Activated CD4-positive, alpha-beta T cell treated with anti-CD3 and anti-CD28 coated beads, Interleukin-2, amount 50 U/mL, for 16 hours (primary cell): ENCODE measurements at places on chromosomes 3 and 15.
A peak's percentile ranks its signal among the peaks of the same experiment; 100 is the strongest.

DNA sequence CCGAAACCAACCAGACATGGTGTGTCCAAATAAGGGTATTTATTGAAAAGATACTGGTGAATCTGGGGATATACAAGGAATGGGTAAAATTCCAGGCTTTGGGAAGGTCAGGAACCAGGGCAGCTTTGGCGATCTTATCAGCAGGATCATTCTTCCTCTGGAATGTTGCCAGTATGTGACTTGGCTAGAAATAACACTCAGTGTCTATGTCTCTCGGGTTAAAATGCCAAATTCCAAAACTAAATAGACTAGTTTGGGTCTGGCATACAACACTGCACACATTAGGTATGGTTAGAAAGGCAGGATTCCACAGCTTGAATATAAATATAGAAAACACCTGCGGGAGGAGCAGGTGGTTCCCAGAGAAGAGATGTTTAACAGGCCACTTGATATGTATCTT lies 220.2 kb upstream of the CD96 start:
- DNase-seq: no peak

DNA sequence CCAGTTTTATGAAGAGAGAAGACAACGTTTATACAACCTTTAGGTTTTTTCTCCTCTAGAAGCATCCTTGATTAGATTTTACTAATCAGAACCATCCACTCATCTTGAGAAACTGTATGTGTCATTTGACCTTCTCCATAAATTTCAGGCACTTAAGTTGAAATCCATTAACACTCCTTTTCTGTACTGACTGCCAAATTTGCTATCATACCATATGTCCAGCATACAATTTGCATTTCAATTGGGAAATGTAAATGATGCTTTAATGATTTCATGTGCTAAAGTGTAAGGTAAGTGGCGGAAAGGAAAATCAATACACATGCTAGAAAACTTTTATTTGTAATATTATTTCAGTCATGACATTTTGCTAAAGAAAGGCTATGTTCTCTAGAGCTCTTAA lies 731.6 kb downstream of the GBE1 start:
- no peak for DNase-seq

DNA sequence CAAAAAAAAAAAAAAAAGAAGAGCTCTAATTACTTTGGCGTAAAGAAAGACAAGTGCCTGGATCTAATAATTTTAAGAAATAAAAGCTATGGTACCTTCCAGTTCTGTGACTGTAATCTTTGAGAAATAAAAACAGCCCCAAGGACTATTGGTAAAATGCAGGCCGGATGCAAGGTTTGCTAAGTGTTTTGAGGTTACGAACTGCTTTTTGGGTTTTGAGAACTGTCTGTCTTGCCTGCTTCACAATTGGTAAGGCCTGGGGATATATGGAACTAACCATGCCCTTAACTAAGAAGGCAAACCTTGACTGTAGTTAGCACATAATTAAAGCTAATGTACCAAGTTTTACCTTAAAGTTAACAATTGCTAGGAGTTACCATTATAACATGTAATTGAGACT lies 388.4 kb upstream of the CBLB start:
- DNase-seq: no peak

GRCh38 chr3:125142940-125143339 lies 69.6 kb downstream of the SLC12A8 start:
- DNase-seq: no peak

DNA sequence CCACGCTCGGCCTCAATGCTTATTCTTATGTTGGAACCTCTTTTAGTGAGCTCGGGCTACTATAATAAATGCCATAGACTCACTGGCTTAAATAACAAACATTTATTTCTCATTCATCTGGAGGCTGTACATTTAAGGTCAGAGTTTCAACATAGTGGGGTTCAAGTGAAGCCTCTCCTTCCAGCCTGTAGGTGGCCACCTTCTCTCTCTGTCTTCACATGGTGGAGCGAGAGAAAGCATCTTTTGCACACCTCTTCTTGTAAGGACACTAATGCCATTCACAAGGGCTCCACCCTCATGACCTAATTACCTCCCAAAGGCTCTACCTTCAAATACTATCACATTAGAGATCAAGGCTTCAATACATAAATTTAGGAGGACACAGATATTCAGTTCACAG lies 520.3 kb upstream of the EPHA6 start:
- DNase-seq: no peak

GRCh38 chr3:85342915-85343314 lies 384.1 kb downstream of the CADM2 start:
- DNase-seq: no peak

DNA sequence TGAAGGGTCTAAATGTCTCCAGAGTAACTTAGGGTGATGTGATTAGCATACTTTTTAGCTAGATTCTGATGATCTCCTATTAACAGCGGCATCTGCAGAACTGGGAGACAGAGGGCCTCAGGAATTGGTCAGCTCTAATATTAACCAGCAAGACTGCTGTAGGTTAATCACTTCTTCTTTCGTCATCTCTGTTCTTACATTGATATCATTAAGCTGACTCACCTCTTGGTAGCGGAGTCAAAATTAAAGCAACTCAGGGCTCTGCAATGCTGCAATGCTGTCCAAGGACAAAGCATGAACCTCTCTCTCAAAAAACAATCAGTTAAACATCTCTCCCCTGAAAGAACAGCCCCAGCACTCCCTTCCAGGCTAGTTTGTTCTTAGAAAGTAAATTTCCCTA lies 57.5 kb upstream of the TRA2B start:
- no peak for DNase-seq

- no peak for DNase-seq
These were observed 79.6 kb upstream of the C3orf49 start for GRCh38 chr3:63739474-63739873.

- DNase-seq: no peak
These were observed 240.9 kb downstream of the UACA start for GRCh38 chr15:70522323-70522966.

GRCh38 chr3:46228260-46229242 lies 13.7 kb upstream of the CCR3 start:
- DNase-seq: no peak

DNA sequence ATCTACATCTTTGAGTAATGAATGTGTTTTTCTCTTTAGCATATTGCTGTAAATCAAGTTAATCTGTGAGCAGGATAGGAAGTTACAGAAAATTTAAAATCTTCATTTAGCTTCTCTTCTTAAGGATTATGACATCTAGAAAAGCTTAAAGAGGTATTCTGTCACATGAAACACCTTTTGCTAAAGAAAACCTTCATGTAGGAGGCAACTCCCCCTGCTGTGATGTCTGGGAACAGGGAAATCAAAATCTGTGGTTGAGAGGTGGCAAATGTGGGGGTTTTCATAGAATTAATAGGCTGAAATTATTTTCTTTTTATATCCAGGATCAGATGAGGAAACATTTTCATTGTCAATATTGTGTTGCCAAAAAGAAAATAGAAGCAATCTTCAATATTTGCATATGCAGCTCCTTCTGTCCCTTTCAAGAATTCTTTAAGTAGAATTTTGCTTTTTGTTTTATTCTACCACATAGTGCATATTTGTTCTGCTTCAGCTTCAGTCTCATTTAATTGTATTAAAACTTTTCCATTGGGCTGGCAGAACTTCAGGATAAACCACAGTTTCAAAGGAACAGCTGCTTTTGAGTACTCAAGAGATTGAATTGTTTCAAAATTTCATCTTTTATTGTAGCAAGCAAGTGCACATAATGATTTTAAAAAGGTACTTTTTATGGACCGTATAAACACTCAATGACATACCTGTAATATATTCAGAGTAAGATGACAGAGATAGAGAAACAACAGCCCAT lies 128.4 kb downstream of the RAP2B start:
- DNase-seq: no peak

GRCh38 chr15:95458721-95459120 lies 871.8 kb upstream of the NR2F2 start:
- DNase-seq: no peak

DNA sequence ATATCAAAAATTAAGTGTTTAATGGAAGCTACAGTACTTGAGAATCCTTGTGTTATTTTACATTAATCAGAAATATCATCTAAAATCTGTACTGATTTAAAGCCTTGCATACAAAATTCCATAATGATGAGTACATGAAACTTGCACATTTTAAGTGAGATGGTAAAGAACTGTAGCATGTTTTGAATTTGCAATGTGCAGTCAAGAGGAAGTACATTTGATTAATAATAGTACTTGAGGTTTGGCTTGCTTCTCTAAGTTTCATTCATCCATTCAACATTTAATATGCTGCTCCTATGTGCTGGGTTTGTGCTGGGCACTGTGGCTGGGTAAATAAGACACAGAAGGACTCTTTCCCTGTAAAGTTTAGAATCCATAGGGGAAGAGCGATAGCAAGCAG lies 332.3 kb downstream of the CNTN3 start:
- no peak for DNase-seq

DNA sequence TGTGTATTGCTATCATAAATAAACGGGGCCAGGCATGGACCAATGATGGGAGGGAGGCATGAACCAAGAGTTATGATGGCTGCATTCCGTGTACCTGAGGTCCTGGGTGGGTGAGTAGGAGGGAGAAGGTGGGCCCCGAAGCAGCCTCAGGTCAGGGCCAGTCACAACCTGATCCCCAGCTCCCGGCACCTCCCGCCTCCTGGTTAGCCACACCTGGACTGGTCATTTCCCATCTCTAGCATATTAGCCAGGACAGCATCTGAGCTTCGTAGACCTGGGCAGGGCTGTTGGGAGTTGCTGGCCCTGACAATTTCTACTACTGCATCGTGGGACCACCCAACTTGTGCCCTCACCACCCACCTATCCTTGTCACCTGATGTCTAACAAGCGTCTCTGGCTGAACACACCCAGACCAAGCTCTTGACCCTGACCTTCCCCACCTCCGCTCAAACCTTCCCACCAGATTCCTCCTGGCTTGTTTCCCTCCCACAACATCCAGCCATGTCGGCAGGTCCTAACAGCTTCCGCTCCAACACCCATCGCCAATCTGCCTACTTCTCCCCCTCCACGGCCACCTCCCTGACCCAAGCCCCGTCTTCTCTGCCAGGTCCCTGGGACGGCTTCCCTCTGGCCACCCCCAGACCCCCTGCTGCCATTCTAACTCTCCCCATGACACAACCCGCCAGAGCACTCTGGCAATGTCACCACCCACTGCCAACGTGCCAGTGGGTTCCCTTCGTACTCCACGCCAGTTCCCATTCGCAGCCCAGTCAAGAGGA lies 133.8 kb upstream of the IQSEC1 start:
- DNase-seq: no peak

GRCh38 chr3:77298417-77298816 lies 258.5 kb downstream of the ROBO2 start:
- no peak for DNase-seq

DNA sequence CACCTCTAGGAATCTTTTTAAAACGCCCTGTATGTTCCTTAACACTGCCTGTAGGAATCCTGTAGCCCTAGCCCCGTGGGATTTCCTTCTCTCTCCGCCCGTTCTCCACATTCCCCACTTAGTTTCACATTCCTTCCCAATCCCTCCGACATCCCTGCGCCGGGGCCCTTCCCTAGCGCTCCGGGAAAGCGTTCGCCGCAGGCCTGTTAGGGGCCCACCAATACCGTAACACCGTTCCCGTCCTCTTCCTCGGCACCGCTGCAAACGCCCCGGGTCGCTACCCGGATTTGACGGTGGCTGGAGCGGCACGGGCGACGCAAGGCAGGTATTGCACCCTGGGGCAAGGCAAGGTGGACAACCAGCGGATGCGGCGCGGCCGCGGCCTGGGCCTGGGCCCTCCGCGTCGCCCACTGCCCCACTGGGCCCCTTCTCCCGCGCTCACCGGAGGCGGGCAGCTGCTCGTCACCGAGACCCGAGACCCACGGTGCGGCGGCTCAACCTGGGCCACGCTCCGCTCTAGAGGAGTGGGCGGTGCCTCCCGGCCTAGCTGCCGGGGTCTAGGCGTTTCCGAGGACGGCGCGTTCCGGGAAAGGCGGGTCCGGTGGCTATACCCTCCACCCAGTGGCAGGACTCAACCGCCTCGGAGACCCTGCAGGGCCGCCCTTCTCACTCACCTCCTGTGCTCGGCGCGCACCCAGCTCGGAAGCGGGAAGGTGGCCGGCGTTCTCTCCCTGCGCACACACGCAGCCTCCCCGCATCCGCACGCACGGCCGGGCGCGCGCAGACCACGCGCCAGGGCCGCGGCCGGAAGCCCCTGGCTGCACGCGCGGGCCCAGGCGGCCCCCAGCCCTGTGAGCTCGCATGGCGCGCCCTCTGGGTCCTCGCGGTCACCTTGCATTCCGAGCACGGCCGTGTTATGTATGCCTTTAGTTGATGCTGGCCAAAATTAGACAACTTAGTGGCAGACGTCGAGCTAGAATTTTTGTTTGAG lies at the start of gene B3GALNT1:
B3GALNT1 (minus strand) TSS at position 789 of the 991 bp plus-strand sequence. CDS start 18,595 bp downstream, outside the sequence.
- DNase-seq: peak; percentile 25

DNA sequence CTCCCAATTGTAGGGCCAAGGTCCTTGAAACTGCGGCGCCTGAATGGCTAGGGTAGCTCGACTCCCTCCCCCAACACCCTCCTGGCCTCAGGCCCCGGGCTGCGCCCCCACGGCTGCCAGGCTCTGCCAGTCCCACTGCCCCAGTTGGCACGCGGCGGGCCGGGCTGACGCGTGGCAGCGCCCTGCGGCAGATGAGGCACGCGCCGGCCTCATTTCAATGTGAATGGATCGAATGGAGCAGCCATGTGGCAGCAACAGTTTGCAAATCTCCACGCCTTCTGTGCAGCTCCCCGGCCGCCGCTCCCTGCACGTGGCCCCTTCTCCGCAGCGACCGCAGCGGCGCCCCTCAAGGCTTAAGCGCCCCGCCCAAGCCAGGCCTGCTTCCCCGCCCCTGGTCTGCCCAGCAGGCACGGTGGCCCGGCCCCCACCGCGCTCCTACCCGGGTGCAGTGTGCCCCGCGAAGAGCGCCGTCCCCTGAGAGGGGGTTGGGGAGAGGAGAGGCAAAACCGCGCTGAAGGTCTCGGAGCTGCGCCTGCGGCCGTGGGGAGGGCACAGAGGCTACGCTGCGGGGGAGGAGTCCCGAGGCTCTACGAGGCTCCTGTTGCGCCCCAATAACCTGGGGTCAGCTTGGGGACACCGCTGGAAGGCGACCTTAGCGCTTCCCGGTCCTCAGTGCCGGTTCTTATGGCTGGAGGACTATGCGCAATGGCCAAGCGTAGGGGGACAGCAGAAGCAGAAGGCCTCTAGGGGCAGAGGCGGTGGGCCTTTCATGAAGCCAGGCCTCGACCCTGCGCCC lies 3.1 kb upstream of the DLL4 start:
- no peak for DNase-seq

GRCh38 chr3:124131580-124131979 lies 139.7 kb upstream of the ROPN1 start:
- DNase-seq: no peak

DNA sequence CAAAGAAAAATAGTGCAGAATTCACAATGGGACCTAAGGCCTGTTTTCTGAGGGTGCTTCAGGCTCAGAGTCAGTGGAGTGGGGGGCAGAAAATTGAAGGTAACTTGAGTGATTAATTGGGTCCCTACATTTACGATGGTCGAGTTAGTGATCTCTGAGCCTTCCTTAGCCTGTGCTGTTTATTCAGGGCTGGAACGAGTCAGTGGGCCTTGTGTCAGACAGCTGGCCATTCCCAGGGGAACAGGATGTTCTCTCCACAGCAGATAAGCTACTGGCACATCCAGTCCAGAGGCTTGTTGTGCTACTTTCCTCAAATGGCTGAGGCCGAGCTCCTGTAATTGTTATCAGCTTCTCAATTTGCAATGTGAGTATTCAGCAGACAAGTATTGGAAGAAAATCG lies 29.2 kb upstream of the CNTN3 start:
- DNase-seq: no peak
